ENCODE measurements at places on chromosomes 6 and 20. TPM values are rescaled to one million over a fixed set of nuclear protein-coding genes. Genes with fewer than 3 reads are reported as not detected.

- no peak for DNase-seq
These were observed 61.0 kb downstream of the CEP162 start for GRCh38 chr6:84166395-84166794.

GRCh38 chr6:31079656-31080261 lies 32.6 kb downstream of the C6orf15 start:
- DNase-seq, result peak; percentile 51

DNA sequence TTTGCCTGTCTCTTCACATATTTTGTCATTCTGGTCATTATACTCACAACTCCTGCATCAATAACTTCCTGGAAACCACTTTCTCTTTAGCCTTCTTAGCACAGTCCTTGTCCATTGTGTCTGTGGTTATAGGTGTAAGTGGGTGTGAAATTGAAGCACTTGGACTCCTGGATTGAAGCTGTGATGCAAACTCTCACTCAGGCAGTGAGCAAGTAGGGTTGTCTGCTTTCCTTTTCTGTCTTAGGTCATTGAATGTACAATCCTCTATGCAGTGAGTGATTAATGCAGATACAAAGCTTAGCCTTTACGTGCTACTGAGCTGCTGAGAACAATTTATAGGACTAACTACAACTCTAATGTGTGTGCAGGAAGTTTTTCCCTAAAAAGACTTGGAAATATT lies 54.8 kb downstream of the ADGRB3 start:
- DNase-seq, result no peak

DNA sequence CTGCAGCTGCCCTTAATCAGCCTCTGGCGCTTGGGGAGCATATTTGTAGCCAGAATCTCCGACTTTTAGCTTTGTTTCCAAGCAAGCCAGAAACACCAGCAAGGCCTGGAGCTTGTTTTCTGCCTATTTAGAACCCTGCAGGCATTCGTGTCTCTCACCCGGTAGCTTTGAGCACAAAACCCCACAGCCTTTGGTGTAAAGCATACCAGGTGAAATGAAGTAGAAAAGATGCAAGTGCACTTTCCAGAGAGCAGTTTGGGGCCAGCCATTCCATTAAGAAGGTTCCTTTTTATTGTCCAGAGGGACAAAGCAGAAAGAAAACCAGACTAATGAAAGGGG lies 736 bp downstream of the FAM217B start:
- DNase-seq, result no peak

DNA sequence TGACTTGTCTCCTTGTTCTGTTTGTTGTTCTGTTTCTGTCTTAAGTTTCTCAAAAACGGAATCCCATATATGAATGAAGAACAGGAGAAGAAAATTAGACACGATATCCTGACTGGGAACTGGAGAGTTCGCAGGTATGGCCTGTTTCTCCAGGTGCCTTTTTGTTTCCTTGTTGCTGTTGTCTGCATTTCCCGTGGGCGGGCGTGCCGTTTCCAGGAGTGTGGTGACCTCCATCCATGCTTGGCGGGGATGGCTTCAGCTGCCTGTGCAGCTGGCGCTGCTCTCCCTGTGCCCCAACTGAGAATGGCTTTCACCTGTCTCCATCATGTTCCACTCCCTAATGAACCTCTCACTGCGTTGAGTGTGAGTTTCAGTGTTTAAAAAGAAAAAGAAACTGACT lies 4.4 kb downstream of the PNLDC1 start:
- DNase-seq, result no peak

DNA sequence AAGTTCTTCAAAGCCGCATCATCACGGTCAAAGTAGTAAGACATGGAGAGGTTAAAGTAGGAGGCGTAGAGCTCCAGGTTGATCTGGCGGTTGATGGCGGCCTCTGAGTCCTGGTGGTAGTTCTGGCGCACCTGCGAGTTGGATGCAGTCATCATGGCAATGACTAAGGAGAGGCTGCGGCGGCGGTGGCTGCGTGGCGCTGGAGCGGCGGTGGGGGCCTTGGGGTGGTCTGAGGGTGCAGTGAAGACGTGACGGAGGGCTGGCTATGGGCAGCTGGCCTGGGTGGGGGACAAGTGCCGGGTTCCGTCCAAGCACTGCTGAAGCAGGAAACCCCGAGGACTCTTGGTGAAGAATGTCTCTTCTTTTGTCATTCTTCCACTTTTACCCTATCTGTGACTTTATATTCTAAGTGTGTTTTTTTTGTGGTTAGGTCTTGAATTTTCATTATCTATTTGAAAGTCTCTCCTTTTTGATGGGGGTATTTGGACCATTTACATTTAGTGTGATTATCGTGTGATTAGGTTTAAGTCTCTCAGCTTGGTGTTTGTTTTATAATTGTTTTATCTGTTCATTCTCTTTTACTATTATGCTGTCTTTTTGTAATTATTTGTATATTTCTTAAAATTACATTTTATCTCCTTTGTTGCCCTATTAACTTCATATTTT lies 94.6 kb downstream of the TFAP2B start:
- DNase-seq, result no peak

- no peak for DNase-seq
These were observed 240.7 kb downstream of the BMP7 start for GRCh38 chr20:57025666-57026224.

- no peak for DNase-seq
These were observed 13.9 kb downstream of the COL20A1 start for GRCh38 chr20:63306673-63307537.

DNA sequence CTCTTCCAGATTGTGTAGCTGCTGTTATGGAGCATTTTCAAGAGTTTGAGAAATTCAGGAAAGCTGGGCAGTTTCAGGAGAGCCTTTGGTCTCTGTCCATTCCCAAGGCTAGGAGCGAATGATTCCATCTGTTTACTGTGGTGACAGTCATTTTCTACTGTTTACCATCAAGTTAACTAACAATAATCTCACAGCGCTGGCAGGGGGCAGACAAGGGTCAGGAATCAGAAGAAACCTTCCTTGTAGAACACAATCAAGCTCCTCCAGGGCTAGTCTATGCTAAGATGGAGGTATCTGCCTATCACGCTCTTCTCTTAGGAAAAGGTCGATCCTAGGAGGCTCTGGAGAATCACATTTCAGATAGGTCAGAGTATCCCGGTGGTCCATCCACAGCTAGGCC lies 293.9 kb downstream of the KIF16B start:
- DNase-seq, result no peak

DNA sequence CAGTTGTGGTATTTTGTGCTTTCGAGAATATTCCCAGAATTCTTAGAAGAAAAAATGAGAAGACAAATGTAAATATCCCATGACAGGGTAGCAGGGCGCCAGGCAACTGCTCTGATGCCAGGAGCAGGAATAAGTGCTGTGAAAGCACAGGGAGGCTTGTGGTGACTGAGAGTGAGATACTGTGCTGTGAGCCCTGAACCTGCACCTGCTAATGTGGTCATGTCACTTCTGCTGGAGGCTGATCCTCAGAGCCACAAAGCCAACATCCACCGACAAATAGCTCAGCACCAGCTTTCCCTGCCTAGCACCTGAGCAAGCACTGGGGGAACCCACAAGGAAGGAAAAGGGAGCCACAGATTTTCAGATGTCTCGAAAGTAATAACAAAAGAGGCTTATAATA lies 368.6 kb upstream of the CDH4 start:
- DNase-seq, result no peak

SLC17A1 gene
- not detected for total RNA-seq

E2F3 gene
- 1.9 TPM for total RNA-seq

KIAA0408 gene
- total RNA-seq, result not detected

PDYN gene
- not detected for total RNA-seq

PAQR8 gene
- 5.6 TPM for total RNA-seq

Data from bronchial epithelial cell (primary cell).